Stromal cell of bone marrow (primary cell): ENCODE measurements at places on chromosomes 4 and X.

DNA sequence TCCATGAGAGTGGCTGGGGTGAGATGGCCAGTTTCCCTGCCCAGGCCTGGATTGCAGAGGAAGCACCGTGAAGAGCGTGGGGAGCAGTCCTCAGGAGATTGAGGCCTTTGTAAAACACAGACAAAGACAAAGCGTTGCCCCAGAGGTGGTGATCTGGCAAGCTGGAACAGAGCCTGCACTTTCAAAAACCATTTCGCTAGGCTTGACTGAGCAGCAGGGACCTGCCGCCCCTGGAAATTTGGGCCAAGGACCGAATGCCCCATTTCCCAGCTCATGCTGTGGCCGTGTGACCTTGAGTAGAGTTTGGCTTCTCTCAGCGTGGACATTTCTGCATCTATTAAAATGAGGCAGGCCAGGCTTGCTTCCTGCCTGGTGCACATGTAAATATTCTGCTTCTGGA is 381.4 kb downstream of the BCOR start:
- DNase-seq, result no peak

GRCh38 chrX:9746148-9746888 is 19.3 kb downstream of the GPR143 start:
- DNase-seq, result no peak

GRCh38 chr4:124053872-124054538 is 657.4 kb downstream of the SPRY1 start:
- DNase-seq, result no peak

- no peak for DNase-seq
Measured at GRCh38 chr4:99134586-99134985, 9.5 kb downstream of the ADH4 start.

DNA sequence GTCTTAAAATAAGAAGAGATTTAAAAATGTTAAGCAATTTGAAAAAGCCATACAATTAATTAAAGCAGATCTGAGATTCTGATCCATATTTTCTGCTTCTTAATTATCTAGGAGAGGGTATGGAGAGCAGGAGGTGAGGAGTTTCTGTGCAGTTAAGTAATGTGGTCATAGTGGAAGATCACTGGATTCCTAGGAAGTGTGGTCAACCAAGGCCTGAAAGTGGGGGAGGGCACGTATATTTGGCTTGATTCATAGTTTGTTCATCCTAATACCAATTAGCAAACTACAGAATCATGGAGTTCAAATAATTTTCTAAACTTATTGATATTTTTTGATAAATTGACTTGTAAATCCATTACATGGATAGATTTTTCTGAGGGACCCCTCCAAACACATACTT is 768.3 kb downstream of the RAPGEF2 start:
- no peak for DNase-seq

GRCh38 chr4:137896221-137896737 is 345.9 kb downstream of the SLC7A11 start:
- no peak for DNase-seq

DNA sequence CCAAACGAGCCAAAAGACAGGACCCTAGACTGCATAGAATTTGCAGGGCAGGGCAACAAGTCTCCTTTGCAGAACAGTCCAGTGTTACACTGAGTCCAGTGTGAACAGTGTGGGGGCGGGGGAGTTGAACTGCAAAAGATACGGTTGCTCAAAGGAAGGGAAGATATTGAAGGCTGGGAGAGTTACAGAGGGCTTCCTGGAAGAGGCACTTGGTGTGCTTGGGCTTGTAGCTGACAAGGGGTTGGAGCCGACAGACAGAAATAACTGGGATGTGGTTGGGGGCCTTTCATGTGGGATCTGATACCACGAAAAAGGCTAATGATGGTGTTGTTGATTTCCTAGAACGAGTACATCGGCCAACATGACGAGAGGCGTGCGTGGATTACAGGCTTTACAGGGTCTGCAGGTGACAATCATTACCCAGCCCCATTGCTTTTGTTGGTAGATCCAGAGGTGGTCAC is 6.1 kb downstream of the XPNPEP2 start:
- DNase-seq, result no peak

GRCh38 chr4:1187182-1187581 is 14.8 kb upstream of the SPON2 start:
- no peak for DNase-seq

- no peak for DNase-seq
Measured at GRCh38 chr4:94641702-94642560, 115.8 kb upstream of the BMPR1B start.

- no peak for DNase-seq
Measured at GRCh38 chr4:139873111-139873860, 207.7 kb downstream of the MGST2 start.

- no peak for DNase-seq
Measured at GRCh38 chr4:81756973-81757372, 285.3 kb upstream of the RASGEF1B start.

DNA sequence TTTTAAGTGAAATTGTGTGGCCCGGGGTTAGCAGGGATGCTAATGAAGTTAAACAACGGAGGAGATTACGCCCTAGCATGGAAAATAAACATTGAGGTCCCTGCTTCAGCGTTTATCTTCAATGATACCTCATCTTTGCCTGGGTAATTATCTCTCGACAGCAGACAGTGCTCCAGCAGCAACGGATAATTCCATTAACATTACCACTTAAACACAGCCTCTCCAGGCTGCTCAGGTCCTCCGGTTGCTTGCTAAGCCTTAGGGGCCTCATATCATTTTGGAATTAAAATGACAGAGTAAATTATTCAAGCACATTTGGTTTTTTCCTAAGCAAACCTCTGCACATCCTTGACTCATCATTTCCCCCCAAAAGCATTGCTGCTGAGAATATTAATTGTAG is 281.5 kb upstream of the KLF3 start:
- DNase-seq, result no peak

- no peak for DNase-seq
Measured at GRCh38 chr4:40552536-40552935, 77.1 kb downstream of the RBM47 start.

- no peak for DNase-seq
Measured at GRCh38 chr4:60500810-60501209, 699.3 kb upstream of the ADGRL3 start.
